ENCODE measurements at places on chromosomes 3 and 15.

DNA sequence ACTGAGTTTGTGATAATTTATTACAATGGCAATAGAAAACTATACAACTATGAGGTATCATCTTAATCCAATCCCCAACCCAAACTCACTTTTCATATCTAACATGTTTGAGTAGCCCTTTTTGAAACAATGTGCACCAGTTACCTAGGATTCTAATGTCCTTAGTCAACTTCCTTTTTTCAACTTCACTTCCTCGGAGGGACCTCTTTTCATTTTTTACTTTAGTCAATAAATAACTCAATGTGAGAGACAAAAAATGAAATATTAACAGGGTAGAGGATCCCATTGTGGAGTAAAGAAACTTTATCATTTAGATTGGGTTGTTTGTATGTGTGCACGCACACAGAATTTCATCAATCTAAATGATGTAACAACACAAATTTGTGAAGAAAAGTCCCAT, 193.6 kb upstream of the LRRC3B start:
- DNase-seq, result no peak

DNA sequence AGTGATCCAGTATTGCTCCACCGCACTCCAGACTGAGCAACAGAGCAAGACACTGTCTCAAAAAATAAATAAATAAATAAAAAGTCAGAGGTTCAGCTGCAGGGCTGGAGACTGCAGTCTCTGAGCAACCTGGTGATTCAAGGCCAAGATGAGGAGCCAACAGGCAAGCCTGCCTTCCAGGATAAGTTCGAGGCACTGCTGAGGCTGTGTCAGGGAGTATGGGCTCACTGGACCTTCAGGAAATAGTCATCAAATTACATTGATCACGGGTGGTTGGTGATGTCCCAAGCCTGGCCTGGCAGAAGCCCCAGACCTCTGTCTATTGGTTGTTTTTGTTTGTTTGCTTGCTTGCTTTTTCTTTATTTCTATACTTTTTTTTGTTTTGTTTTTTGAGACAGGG, 41.5 kb downstream of the IDH2 start:
- no peak for DNase-seq

DNA sequence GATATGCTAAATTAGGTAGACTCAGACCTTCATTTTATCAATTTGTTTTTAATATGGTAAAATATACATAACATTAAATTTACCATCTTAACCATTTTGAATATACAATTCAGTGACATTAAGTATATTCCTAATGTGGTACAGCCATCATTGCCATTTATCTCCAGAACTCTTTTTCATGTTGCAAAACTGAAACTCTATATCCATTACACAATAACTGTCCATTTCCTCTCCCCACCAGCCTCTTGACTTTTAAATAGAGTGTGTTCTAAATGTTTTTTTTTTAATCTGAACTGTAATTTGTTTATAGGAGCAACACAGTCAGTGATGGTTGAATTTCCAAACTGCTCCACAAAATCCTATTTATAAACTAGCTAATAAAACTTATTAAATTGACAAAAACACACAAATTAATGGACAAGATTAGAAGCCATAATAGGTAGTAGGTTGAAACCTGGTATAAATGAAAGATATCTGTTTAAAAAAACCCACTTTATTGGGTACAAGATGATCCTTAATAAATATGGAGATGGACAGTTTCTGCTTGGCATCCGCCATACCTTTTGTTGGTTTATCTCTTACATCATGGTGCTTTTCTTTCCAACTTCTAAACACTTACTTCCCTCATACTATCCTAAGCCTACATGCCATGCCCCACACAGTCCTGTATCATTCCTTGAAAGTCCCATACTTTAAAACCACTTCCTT, 142.4 kb downstream of the ZPLD1 start:
- DNase-seq, result no peak

DNA sequence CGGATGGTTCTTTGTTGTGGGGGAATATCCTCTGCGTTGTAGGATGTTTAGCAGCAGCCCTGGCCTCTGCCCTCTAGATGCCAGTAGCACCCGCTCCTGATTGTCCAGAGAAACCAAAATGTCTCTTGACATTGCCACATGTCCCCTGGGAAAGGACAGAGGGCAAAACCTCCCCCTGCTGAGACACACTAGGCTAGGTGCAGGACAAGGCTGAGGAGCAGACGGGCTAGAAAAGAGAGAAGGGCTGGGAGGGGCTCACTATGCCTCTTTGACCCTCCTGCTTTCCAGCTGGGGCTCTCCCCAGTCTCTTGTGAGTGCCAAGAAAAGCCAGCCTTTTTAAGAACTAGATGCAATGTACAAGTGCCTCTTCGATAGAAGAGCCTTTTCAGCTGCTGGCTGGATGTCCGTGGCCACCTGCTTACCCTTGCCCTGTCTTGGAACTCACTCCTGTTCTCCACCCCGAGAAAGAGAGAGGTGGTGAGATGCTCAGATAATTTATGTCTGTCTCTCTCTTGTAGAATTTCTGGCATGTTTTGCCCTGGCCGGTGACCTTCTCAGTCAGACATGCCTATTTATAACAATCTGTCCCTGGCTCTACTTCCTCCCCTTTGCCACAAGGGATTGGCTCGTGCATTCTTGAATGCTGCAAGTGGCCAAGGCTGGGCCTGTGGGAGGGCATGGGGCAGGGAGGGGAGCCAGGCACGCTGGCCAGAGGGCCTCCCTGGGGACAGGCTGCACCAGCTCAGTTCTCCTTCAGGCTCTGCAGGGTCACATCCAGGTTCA, 142.6 kb downstream of the RPLP1 start:
- DNase-seq, result no peak

DNA sequence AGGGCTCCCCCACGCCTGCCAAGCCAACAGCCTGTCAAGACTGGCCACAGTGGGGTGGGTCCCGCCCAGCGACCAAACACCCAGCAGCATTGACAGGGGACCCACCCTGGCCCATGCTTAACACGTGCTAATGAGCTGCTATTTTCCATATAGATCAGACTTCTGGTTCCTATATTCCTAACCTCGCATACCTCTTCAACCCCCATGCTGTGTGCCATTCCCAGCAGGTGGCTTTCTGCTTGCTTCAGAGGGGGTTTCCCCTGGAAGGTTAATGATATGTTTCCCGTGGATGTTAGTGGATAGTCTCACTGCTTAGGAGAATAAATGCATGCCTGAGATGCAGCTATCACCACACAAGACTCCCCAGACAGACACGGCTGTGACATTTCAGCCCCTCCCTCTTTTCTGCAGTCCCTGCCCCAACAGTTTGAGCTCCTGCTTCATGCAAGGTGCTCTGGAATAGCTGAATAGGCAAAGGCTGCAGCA, 37.9 kb upstream of the MGLL start:
- DNase-seq, result no peak

- DNase-seq, result no peak
Observed at GRCh38 chr15:32029409-32029861, 880 bp upstream of the CHRNA7 start.

DNA sequence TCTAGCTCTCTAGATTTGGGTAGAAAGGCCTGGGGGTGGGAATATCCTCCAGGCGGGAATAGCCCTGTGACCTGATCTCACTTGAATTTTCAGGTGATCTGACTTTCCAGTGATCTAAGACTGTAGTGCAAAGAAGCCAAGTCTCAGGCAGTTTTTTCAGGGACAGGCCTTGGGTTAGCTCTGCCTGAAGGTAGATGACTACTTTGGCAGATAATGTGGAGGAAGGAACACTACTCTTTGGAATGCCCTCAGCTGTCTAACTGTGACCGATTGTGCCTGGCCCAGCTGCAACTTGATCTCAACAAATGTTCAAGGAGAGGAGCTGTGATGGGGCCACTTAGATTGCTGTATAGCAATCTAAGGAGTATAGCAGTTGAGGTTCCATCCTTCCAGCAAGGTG, 193.7 kb downstream of the TCF12 start:
- no peak for DNase-seq

- no peak for DNase-seq
Observed at GRCh38 chr15:101464256-101464998, 25.1 kb downstream of the PCSK6 start.

DNA sequence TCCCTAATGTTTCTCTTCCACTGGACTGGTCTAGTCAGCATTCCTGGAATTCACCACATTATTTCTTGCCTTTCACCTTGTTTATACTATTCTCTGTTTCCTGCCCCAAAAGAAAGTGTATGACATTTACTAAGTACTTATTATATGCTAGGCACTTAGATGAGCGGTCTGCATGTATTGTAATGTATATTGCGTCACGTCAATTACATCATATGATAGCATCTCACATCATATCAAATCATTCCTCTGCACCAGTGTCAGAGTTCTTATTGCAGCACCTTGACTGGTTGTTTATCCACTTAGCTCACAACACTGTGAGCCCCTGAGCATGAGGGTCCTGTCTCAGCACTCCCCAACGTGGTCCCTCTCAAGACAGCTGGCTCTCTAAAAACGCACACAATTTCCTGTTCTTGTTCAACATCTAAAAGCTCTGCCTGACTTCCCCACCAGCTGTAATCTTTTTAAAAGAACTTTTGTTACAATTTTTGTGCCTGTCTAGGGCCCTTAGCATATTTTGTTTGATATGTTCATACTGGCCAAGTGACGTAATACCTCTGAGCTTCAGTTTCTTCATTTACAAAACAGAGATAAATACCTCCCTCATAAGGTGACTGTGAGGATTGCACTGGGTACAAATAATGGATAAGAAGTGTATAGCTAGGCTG, 58.8 kb downstream of the ARHGAP31 start:
- peak; percentile 60 for DNase-seq

GRCh38 chr3:54969652-54970051, 41.8 kb upstream of the LRTM1 start:
- no peak for DNase-seq

DNA sequence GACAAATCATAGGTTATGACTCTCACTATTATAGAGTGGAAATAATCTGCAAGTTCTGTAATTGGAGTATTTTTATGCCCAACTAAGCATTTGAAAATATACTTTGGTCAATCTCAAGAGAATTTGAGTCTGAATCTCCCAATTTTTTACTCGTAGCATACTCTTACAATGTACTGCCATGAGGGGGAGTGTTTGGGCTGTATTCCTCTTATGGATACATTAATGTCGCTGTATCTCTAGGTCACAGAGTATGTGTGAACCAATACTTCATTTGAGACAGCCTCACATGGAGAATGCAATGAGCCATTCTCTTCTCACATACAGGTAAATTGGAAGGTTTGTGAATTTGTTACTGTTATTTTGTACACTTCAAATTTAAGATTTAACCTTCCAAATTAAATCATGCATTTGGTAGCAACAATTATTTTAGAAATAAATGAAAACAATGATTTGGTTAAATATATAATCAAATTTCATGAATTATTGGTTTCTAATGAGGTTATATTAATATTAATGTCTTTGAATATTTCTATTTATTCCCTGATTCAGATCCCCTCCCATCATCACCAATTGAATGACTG, 5.5 kb upstream of the CD200 start:
- DNase-seq, result peak; percentile 18

DNA sequence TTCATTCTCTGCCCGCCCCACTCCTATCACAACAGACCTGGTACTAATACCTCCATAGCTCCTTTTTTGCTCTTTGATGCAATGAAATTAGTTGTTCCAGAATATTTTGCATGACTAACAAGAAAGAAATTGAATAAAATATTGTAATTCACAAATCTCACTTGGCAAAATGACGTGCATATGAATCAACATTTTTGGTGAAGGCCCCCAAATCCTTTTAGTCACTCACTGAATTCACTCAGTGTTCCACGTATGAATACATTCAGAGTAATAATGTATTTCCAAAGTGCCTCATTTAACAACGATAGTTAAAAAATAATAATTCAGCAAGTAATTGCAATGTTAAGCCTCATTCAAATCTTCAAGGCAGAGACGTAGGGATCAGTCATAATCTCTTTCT, 148.6 kb upstream of the STRIT1 start:
- no peak for DNase-seq

- no peak for DNase-seq
Observed at GRCh38 chr3:182629521-182629920, 163.8 kb upstream of the ATP11B start.

DNA sequence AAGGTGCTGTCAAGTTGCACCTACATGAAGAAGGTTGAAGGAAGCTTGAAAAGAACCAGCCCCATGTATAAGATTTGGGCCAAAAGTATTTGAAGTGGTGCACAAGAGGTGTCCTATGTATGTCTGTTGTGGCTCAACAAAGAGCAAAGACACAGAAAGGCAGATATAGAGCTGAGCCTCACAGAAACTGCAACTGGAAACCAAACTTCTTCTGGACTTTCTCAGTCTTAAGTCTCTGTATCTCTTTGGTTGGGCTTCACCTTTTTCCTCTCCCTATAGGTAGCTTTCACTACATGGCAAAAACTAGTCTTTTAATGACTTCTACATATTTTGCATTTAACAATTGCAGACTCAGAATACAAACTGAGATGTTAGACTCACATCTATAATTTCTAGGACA, 8.8 kb upstream of the CMC1 start:
- DNase-seq, result no peak
